ENCODE measurements at places on chromosomes 3 and 15.
A peak's percentile ranks its signal among the peaks of the same experiment; 100 is the strongest.

- DNase-seq: no peak
These were observed 77.5 kb downstream of the RPLP1 start for GRCh38 chr15:69529961-69530633.

GRCh38 chr3:72440491-72440890, 407.8 kb downstream of the SHQ1 start:
- DNase-seq: no peak

- DNase-seq: no peak
These were observed 32.9 kb downstream of the GPR176 start for GRCh38 chr15:39887211-39887610.

- DNase-seq: no peak
These were observed 66.2 kb downstream of the MCTP2 start for GRCh38 chr15:94297558-94297957.

DNA sequence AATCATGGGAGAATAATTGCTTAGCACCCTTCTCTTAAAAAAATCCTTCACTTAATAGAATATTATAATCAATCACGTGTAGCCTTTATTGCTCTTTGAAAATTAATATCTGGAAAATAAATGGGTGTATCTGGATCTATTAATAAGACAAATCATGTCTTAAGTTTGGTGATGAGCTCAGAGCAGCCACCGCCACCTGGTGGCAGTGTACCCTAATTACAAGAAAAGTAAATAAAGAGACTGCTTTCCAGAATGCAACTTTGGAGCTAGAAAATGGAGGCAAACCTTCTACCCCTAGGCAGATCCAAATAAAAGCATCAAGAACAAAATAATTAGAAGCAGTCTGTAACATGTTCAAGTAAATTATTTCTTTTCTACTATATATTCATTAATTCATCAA, 43.5 kb downstream of the EPHB1 start:
- no peak for DNase-seq

- no peak for DNase-seq
These were observed 23.7 kb upstream of the THSD4 start for GRCh38 chr15:71091601-71092000.

GRCh38 chr15:61049028-61049427, 180.1 kb downstream of the RORA start:
- no peak for DNase-seq

DNA sequence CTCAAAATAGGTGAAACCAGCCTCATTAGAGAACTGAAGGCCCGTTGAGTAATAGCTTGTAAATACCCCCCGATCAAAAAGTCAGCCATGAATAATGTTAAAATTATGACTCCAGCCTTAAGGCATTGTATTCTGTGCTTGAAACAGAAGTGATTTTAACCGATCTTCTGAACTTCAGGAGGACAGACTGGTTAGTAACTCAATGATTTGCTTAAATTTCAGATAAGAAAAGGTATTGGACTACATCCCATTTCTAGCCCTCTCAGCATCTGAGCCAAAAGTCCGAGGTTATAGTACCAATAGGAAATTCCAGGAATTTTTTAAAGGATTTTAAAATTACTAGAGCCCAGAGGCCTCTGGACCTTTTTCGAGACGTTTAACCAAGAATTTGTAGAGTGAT, 67.7 kb upstream of the FGF12 start:
- no peak for DNase-seq

DNA sequence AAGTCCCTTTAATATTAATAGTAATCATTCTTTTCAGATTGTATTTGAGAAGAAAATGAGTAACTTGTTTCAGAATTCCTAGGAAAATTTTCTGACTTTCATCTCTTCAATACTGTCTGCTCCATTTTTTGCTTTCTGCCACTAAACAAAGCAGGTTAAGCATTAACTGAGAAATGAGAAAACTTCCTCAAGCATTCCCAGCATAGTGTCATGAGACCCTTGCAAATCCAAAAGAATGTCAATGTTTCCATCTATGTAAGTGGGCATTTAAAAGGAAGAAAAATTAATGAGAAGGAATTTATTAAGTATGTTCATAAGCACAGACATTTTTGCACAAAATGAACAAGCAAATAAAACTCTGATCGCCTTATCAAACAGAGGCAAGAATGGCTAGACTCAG, 148.0 kb upstream of the STRIT1 start:
- DNase-seq: no peak

DNA sequence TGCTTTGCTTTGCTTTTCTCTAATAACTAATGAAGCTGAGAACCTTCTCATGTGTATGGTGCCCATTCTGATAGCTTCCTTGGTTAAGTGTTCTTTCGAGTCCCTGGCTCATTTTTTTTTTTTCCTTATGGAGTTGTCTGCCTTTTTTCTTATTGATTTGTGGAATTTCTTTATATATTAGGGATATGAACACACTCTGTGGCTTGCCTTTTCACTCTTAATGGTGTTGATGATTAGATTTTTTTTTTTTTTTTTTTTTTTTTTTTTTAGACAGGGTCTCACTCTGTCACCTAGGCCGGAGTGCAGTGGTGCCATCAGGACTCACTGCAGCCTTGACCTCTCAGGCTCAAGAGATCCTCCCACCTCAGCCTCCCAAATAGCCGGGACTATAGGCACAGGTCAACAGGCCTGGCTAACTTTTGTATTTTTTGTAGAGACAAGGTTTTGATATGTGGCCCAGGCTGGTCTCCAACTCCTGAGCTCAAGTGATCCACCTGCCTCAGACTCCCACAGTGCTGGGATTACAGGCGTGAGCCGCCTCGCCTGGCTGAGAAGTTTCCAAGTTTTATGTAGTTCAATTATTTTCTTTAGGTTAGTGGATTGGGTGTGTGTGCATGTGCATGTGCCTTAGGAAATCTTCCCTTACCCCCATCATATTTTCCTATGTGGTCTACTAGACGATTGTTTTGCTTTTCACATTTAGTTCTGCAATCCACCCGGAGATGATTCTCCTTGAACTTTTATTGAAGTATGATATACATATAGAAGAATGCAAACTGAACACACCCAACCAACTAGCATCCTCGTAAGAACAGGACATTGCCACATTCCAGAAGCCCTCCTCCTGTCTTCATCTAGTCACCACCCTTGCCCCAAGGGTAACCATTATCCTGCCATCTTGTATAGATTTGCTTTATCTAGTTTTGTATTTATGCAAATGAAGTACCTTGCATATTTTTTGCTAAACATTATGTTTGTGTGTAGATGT, 1.7 kb upstream of the SNRPA1 start:
- no peak for DNase-seq

GRCh38 chr15:83559310-83559966, 94.5 kb upstream of the ADAMTSL3 start:
- DNase-seq: peak; percentile 20

GRCh38 chr15:51533672-51534398, 88.7 kb downstream of the DMXL2 start:
- DNase-seq: no peak

DNA sequence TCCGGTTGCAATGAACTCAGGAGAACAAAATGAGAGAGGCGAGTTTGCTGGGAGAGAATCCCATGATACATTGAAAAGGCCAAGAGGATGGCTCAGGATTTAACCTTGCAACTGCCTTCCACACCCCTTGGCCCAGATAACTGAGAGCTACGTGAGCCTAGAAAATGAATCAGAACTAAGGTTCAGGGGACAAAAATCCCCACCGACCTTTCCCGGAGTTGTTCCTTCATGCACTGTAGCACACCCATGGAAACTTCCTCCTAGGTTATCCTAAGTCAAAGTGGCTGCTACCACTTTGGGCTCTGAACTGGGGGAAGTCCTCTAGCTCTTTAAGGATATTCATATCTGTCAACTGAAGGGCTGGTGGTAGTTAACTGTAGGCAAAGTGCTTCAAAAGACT, 58.3 kb upstream of the SLC4A7 start:
- DNase-seq: no peak

- no peak for DNase-seq
These were observed 2.3 kb upstream of the EIF1B start for GRCh38 chr3:40307176-40307575.

GRCh38 chr3:86967062-86967461, 23.9 kb downstream of the VGLL3 start:
- no peak for DNase-seq

GRCh38 chr3:120432150-120432860, 18.5 kb downstream of the FSTL1 start:
- no peak for DNase-seq

GRCh38 chr3:13655061-13655913, 106.4 kb downstream of the FBLN2 start:
- DNase-seq: no peak

- no peak for DNase-seq
These were observed 1.1 kb downstream of the PKM start for GRCh38 chr15:72229947-72230196.

DNA sequence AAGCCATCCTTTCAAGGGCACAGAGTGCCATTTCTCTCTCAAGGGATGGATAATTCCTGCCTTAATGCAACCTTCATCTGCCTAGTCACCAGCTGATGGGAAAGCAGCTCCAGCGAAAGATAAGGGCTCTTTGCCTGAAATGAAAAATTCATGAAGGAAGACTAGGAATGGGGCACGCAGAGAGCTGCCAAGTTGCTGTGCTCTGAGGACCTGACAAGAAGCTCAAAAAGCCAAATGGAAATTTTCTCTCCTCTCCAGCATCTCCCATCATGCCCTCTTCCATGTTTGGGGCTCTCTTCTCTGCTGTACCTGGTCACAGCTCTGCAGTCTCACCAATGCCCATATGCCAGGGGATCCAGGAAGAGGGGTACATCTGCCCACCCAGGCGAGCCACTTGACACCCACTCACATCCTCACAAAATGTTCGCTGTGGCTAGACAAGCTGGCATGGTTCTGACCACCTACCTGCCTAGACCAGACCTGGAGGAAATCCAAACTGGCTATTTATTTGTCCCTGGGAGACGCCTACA, 29.3 kb upstream of the ABHD2 start:
- no peak for DNase-seq

GRCh38 chr15:22884344-22884743, 45.9 kb downstream of the NIPA2 start:
- DNase-seq: no peak

- no peak for DNase-seq
These were observed 18.8 kb upstream of the SKOR1 start for GRCh38 chr15:67806536-67806935.

- no peak for DNase-seq
These were observed 6.7 kb upstream of the PIGZ start for GRCh38 chr3:196975349-196975748.

DNA sequence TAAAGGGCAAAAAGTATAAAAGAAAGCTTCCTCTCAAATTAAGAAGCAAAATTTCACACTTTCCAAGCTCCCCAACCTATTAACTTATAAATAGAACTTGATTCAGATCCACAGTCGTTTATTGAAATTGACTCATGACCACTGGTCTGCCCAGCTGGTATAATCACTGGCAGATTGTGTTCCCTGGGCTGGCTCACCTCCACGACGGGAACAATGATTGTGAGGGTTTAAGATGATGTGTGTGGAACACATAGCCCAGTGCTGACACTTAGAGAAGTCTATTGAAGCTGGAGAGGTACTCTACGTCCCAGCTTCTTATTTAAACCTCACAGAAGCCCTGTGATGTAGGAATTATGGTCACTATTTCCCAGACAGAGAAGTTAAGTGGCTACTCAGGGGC, 90.4 kb downstream of the MB21D2 start:
- DNase-seq: no peak

DNA sequence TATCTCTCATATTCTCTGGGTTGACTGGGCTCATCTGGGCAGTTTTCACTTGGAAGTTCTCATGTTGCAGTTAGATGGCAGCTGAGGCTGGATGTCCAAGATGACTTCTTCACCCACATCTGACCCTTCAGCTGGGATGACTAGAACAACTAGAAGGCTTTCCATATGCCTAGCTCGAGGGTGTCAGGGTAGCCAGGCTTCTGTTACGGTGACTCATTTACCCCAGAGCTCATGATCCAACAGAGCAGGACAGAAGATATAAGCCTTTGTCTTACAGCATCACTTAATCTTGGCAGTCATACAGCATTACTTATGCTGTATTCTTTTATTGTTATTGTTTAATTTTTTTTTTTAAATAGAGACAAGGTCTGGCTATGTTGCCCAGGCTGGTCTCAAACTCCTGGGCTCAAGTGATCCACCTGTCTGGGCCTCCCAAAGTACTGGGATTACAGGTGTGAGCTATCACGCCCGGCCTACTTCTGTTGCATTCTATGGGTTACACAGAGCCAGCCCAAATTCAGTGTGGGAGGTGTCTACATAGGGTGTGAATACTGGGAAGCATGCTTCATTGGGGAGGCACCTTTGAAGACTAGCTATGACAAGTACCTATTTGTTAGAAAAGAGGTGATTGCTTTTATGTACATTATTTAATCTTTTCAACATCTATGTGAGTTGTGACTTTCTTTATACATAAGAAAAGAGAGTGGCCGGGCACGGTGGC, 10.7 kb downstream of the HMCES start:
- no peak for DNase-seq

- no peak for DNase-seq
These were observed 137.9 kb downstream of the DNAJB8 start for GRCh38 chr3:128328546-128329458.

DNA sequence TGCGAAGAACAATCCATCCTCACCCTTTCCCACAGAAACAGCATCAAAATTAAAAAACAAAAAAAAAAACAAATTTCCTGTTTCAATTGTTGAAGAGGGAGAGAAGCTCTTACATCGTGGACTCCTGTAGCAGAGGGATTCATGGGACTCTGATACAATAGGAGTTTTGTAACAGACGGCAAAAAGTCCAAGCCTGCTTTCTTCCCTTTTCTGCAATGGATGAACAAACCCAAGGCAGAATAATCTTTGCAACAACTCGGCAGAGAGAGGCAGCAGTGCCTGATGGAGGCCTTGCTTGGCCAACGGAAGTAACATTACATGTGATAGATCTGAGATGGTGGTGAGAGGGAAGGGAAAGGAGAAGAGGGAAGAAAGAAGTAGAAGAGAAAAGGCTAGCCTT, 26.9 kb downstream of the CCR4 start:
- DNase-seq: no peak

- DNase-seq: no peak
These were observed 2.2 kb downstream of the GPR149 start for GRCh38 chr3:154427685-154428285.

DNA sequence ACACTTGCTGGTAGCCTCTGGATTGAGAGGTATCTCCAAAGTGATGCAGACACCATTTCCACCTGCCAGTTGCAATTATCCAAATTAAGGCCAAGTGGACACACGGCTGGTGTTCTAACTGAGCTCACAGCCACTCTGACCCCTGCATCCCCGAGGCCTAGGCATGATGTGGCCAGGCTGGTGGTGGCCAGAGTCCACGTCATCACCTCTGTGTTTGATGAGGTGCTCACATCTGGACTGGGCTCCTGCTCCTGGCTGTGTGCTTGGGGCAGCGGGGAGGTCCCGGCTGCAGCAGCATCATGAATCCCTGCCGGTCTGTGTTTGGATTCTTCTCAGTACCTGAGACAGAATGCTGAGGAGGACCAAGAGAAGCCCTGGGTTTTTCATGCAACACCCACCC, 4.9 kb downstream of the OXTR start:
- DNase-seq: no peak
